ENCODE measurements at places on chromosomes 11 and 22.

DNA sequence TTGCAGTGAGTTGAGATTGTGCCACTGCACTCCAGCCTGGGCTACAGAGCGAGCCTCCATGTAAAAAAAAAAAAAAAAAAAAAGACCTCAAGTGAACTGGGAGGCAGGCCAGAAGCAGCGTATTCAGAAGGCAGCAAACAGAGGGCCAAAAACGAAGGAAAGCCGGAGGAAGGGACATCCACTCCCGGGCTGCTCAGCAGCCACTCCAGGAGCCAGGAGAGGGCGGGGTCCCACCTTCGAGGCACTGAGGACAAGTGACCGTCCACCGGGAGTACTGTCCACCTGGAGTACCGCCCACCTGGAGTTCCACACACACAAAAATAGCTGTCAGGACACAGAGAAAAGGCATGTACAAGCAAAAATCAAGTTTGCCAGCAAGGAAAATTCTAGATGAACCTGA, 5.5 kb downstream of the TOLLIP start:
- DNase-seq: no peak

GRCh38 chr11:99068832-99069231, 48.1 kb downstream of the CNTN5 start:
- DNase-seq: no peak

- DNase-seq: no peak
Observed at GRCh38 chr11:1654388-1655167, 25.0 kb downstream of the KRTAP5-5 start.

DNA sequence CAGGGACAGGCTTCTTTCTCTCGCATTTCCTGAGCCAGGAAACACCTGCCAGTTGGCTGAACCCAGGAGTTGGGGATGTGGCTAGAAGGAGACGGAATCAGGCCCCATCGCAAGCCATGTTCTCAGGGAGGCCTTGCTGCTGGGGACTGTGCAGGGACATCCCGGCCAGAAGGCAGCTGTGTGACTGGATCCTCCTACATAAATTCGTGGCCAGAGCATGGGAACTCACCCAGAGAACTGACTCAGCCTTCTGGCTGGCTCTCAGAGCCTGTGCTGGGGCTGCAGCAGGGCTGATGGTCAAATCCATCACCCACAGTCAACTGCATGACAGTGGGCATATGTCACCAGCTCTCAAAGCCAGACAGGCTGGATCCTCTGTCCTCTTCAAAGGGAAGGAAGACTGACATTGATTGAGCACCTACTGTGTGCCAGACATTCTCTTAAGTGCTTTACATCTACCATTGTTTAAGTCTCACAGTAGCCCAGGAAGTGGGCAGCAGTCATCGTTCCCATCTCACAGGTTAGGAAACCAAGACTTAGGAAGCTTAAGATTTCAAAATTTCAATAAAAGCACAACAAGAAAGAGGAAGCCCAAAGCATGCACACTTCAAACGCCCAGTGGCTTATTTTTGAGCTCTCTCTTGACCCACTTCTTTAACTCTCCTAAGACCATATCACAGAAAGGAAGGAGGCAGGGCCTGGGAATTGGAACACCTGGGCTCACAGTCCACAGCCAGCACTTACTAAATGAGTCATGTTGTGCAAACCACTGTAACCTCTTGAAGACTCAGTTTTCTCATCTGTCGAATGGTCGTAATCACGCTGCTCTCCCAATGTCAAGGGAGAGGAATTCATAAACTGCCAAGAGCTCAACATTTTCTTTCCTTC, 30.9 kb upstream of the CACNG2 start:
- no peak for DNase-seq

DNA sequence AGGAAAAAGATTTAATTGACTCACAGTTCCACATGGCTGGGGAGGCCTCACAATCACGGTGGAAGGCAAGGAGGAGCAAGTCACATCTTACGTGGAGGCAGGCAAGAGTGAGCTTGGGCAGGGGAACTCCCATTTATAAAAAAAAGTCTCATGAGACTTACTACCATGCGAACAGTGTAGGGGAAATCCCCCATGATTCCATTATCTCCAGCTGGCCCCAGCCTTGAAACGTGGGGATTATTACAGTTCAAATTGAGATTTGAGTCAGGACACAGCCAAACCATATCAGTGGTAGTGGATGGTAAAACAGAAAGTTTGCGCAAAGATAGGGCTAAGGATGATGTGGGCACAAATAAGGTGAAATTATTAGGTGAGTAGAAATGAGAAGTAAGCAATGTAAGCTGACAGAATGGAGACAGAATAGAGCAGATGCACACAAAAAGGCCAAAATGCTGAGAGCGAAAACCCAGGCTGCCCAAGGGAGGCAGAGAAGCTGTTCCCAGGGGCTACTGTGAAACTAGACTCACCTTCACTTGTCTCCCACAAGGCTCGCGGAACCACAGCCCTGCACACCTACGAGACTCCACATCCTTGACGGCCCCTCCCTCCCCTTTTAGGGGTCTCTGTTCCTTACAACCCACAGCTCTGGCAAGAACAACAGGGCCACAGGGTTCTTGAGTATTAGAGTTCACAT, 377.6 kb downstream of the CADM1 start:
- no peak for DNase-seq

- no peak for DNase-seq
Observed at GRCh38 chr11:9825315-9825714, 161.4 kb downstream of the SWAP70 start.

DNA sequence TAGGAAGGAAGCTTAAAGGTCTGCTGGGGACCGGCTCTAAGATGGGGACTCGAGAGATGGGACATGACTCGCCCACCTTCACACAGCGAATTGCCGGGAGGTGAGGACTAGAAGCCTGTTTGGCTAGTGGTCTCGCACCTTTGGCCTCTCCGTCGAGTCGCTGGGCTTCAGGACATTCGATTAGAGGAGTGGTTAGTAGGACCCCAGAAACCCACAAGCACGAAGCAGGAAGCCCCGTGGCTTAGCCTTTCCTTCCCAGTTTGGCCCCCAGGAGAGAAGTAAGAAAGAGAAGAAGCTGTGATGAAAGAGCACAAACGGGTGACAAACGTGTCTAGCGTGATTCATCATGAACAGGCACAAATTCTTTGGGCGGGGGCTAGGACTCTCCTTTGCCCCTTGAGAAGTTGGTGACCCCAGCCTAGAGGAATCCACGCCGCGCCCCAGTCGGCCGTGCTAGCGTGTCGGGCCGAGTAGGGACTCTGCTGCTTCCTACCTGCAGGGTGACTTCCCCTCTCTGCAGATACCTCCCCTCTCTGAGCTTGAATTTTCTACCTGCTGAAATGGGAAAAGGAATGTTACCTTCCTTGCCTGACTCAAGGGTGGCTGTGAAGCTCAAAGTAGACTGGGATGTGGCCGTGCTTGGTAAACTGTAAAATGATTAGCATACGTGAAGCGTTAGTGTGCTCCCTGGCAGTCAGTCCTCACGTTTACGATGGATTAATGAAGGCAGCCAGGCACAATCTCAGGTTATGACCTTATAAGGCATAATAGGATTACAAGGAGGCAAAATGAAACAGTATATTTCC, 1.1 kb upstream of the ADM start:
- DNase-seq: no peak

- DNase-seq: no peak
Observed at GRCh38 chr22:46163557-46163888, 13.2 kb downstream of the PPARA start.

DNA sequence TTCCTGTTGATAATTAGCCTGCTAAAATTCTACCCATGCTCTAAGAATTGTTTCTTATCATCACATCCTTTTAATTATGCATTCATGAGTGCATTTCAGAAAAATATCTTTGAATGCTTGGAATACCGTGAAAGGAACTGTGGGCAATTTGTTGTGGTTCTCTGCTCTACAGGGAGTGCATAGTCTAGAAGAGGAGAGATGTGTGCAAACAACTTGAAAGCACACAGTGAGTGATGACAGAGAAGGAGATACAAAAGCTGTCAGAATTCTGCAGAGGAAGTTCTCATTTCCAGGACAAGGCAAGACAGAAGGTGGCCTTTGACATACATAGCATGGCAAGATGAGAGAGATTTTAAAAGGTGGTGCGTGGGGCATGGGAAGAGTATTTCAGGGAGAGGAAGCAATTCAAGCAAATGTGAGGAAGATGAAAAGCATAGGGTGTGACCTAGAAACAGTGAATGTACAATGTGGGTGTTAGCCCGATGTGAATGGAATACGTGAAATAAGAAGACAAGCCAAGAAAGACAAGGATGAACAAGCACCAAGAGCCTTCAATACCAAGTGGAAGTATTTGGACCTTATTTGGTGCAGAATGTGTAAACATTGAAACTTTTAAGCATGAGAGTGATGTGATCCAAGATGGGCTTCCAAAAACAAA, 5.0 kb downstream of the MMP8 start:
- no peak for DNase-seq

GRCh38 chr22:30650508-30651116, 15.0 kb downstream of the SLC35E4 start:
- no peak for DNase-seq

Data from stimulated activated CD4-positive, alpha-beta T cell treated with anti-CD3 and anti-CD28 coated beads, TNF-alpha, amount 100 ng/mL, for 1 hour (primary cell).